Dermis blood vessel endothelial cell (primary cell): ENCODE measurements at places on chromosomes 5 and 9. TPM values are rescaled to one million over a fixed set of nuclear protein-coding genes. Genes with fewer than 3 reads are reported as not detected.

Gene NEURL1B
- 6.9 and 26.0 TPM in 2 replicates for total RNA-seq

Gene HEXB
- total RNA-seq = 164 and 189 TPM in 2 replicates

DNA sequence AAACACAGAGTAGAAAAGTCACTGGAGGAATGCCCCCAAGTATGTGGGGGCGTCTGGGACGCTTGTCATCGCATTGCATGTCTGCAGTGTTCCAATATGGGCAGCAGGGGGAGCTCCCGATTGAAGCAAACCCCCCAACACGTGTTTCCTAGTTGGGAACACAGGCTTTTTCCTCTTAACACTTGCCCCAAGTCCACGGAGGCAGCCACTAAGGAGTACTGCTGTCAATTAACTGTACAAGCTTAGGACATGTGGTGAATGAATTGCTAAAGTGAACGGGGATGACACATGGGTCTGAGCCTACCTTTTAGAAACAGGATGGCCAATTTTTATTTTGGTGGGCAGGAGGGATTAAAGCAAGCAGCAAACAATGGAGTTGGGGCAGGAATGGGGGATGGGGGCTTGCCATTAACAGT, 2.2 kb downstream of the GABRB2 start:
- peak; percentile 68 for DNase-seq

Gene STK32A
- not detected in 2 replicates for total RNA-seq

- no peak for DNase-seq
Observed at GRCh38 chr5:80854583-80854982, 105.6 kb upstream of the RASGRF2 start.

GRCh38 chr5:305459-305858, 16.1 kb upstream of the AHRR start:
- DNase-seq = no peak

GRCh38 chr5:31157720-31158119, 35.8 kb upstream of the CDH6 start:
- no peak for DNase-seq

DNA sequence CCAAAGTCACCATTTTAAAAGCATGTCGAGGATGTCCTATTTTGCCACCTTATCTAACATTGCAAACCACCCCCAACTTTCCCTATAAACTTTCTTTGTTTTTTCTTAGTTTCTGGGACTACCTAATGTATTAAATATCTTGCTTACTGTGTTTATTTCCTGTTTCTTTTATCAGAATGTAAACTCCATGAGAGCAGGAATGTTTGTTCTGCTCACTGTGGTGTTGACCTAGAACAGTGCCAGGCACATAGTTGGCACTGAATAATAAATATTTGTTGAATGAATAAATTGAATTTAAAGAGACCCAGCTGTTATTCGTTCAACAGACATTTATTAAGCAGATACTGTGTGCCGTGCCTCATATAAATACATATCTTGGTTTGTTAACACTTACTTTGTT, 35.2 kb downstream of the MACIR start:
- DNase-seq = no peak

DNA sequence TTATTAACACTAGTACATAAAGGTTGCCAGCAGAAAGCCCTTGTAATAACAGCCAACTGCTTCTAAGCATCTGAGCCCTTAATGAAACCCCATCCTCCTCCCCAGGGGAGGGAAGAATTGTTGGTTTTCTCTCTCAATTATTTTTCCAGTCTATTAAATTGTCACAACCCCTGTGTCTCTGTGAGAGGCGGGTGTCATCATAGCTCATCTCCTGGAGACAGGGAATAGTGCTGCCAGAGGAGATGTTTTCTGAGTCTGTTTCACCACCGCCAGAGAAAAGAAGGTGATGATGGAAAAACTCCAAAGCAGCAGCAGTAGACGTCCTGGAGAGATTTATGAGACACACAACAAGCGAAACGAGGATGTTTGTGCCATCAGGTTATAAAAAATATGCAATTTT, 271.1 kb upstream of the NMUR2 start:
- no peak for DNase-seq

DNA sequence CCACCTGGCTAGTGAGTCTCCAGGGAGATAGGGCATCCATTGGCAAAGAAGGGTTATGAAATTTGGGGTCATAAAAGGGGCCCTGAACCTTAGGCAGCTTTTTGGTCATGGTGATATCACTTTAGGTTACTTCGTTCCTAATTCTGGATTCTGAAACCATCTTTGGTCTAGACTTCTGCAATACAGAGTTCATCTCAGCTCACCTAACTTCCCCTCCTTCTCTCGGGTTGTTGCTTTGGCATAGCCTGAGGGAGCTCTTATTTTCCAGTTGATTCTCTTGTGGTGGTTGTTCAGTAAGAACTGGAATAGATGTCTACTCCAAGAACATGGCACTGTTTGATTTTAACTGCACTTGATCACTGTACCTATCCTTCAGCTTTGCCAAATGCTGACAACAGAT, 148.9 kb upstream of the RUSC2 start:
- no peak for DNase-seq

DNA sequence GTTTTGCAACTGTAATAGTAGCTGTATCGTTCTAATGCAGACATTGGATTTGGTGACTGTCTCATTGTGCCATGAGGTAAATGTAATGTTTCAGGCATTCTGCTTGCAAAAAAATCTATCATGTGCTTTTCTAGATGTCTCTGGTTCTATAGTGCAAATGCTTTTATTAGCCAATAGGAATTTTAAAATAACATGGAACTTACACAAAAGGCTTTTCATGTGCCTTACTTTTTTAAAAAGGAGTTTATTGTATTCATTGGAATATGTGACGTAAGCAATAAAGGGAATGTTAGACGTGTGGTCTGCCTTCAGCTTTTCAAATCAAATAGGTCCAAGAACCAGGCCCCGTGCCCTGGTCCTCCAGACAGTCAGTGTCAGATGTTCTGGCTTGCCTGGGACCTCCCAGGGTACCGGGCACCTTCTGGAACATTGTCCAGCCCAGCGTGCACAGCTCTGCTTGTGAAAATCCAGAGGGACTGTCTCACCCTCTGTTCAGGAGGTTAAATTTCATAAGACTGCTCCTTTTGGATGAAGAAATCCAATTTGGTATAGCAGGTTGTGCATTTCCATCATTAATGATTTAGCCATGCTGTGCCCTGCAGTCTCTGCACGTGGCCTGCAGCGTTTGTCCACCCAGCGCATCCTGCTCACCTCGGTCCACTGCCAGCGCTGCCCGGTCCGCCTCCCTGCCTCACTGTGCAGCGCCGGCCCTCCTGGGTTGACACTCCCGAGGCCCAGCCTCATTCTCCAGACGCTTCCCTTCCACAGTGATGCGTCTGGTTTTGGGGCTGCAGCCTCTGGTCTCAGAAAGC, 6.6 kb upstream of the AHRR start:
- no peak for DNase-seq

- DNase-seq = no peak
Observed at GRCh38 chr9:107102011-107102410, 181.1 kb upstream of the RAD23B start.
